ENCODE measurements at places on chromosomes 11 and 22. TPM values are rescaled to one million over a fixed set of nuclear protein-coding genes. Genes with fewer than 3 reads are reported as not detected.

DNA sequence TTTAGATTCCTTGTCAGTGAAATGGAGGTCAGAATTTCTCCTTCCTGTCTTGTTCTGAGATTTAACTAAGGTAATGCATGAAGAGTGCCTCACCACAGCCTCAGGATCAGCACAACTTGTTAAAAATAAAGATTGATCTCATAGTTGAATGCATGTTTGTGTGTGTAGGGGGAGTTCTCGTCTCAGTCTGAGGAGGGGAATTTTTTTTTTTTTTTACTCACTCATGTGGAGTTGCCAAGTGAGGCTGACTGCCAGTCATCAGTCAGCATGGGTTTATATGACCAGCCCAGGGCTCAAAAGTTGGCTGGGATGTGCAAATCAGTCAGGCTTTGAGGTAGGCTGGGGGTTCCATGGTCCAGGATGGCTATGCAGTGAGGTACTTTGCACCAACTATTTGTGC lies 113.2 kb downstream of the FANCF start:
- no peak for DNase-seq
- no peaks in the 10 kb centered on the region for H3K27me3 ChIP-seq
- H3K36me3 ChIP-seq: no peaks in the 10 kb centered on the region
- H3K4me3 ChIP-seq: no peak overlapping the region

GRCh38 chr11:62850911-62851806 lies 11.8 kb upstream of the WDR74 start:
- peaks cover 10% of the 10 kb centered on the region for H3K4me1 ChIP-seq
- no peak overlapping the region for H3K27ac ChIP-seq
- peaks cover 6% of the 10 kb centered on the region for H3K36me3 ChIP-seq
- H3K27me3 ChIP-seq: no peaks in the 10 kb centered on the region
- no peak overlapping the region for H3K4me3 ChIP-seq

GRCh38 chr22:20221421-20222340 lies 46.4 kb downstream of the RTN4R start:
- H3K27ac ChIP-seq: no peak overlapping the region
- DNase-seq: no peak

- no peak overlapping the region for H3K4me3 ChIP-seq
- H3K36me3 ChIP-seq: no peaks in the 10 kb centered on the region
- DNase-seq: no peak
- H3K27me3 ChIP-seq: no peaks in the 10 kb centered on the region
- H3K4me1 ChIP-seq: no peaks in the 10 kb centered on the region
These were observed 592.4 kb downstream of the NTM start for GRCh38 chr11:131962818-131963217.

DNA sequence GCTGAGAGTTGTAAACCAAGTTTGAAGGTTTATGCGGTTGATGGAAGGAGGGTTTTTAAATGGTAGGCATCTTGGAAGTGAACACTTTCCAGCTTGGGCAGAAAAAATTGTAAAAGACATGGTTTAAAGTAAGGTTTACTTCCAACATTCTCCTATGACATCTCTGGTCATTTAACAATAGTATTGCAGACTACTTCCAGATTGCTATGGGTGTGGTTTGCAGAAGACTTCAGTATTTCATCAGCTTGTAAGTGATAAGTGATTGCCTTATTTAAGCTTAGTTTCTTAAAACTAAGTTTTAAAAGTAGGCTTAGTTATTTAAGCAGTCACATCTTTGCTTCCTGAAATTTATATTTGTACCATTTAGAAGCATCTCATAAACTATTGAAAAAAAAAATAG lies 7.2 kb upstream of the STT3A start:
- no peak overlapping the region for H3K4me3 ChIP-seq
- H3K4me1 ChIP-seq: no peaks in the 10 kb centered on the region
- H3K27me3 ChIP-seq: no peaks in the 10 kb centered on the region
- H3K27ac ChIP-seq: no peak overlapping the region
- no peaks in the 10 kb centered on the region for H3K36me3 ChIP-seq
- no peak for DNase-seq

DNA sequence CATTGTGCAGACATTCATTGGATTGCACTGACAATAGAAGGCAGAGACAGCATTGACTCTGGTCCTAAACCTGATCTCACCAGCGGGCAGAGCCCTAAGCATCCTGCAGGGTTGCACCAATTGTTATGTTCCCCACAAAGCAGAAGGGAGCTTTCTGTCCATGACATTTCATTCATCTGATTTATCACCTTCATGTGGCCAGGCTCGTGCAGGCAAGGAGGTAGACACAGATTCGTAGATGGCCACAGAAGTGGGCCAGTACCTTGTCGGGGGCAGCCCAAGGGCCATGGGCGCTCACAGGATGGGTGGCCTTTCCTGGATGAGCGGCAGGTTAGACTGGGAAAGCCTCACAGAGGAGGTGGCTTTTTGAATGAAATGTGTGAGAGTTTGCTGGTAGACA lies 2.9 kb downstream of the TSKU start:
- no peaks in the 10 kb centered on the region for H3K27me3 ChIP-seq
- H3K36me3 ChIP-seq: no peaks in the 10 kb centered on the region
- peaks cover 17% of the 10 kb centered on the region for H3K4me1 ChIP-seq
- no peak overlapping the region for H3K4me3 ChIP-seq
- DNase-seq: no peak

DNA sequence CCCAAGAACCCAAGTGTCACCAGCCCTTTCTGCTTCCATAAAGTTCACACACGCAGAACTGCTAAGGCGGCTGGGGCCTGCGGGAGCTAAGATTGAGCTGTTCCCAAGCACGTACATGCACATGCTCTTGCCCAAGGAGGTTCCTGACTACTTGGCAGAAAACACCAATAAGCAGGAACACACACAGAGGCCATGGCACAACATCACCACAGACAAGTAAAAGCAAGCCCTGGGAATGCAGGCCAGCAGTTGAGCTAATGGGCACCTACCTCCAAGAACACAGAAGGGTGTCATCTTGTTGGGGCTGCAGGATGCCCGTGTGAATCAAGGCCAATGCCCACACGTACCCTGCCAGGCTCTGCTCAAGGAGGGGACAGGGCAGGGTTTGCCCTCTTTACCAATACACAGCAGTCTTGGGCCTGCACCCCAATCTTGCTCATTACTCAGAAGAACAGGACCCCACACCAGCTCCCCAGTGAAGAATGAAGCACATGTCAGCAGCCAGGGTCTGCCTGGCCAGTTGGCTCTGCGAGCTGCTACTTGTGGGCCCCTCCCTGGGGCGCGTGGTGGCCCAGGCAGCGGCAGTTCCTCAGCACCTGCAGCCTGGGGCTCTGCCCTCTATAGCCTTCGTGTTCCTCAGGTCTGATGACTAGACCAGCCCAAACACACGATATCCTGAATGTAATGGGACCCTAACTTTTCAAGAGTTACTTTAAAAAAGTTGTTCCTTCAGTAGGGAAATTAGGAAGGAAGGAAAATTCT lies 32.3 kb upstream of the CYP2D6 start:
- H3K36me3 ChIP-seq: no peaks in the 10 kb centered on the region
- H3K27me3 ChIP-seq: no peaks in the 10 kb centered on the region
- H3K4me1 ChIP-seq: peaks cover 2% of the 10 kb centered on the region
- H3K27ac ChIP-seq: no peak overlapping the region
- DNase-seq: no peak
- H3K4me3 ChIP-seq: no peak overlapping the region

DNA sequence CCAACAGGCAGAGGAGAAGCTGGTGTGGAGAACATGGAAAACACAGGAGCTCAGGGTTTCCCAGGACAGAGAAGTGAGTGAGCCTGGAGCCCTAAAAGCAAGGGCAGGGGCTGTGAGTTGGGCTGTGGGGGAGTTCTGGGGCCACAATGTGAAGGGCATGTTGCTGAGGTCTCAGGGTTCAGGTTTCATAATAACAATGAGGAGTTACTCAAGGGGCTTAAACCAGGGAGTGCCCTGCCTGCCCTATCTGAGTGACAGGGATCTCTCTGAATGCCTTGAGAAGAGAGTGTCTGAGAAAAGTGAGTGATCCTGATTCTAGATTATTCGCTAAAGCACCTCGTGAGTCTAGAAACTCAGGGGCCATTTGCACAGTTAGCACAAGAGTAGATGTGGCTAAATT lies 129.6 kb downstream of the VPREB1 start:
- H3K4me1 ChIP-seq: no peaks in the 10 kb centered on the region
- H3K27me3 ChIP-seq: no peaks in the 10 kb centered on the region
- no peak overlapping the region for H3K27ac ChIP-seq
- H3K36me3 ChIP-seq: no peaks in the 10 kb centered on the region
- no peak for DNase-seq

GRCh38 chr11:124359566-124359965 lies 24.7 kb downstream of the OR8B2 start:
- H3K27ac ChIP-seq: no peak overlapping the region
- DNase-seq: no peak
- H3K27me3 ChIP-seq: no peaks in the 10 kb centered on the region
- no peak overlapping the region for H3K4me3 ChIP-seq

GRCh38 chr11:18769802-18770456 lies 21.7 kb downstream of the PTPN5 start:
- no peak overlapping the region for H3K4me3 ChIP-seq
- DNase-seq: peak; percentile 53
- no peaks in the 10 kb centered on the region for H3K27me3 ChIP-seq
- H3K27ac ChIP-seq: no peak overlapping the region

- DNase-seq: no peak
- no peaks in the 10 kb centered on the region for H3K36me3 ChIP-seq
- no peak overlapping the region for H3K27ac ChIP-seq
- no peaks in the 10 kb centered on the region for H3K4me1 ChIP-seq
- no peaks in the 10 kb centered on the region for H3K27me3 ChIP-seq
These were observed 1295.9 kb downstream of the JRKL start for GRCh38 chr11:97685695-97686094.

- no peaks in the 10 kb centered on the region for H3K27me3 ChIP-seq
- H3K4me1 ChIP-seq: no peaks in the 10 kb centered on the region
- H3K36me3 ChIP-seq: no peaks in the 10 kb centered on the region
- H3K27ac ChIP-seq: no peak overlapping the region
These were observed 9.4 kb downstream of the SOX6 start for GRCh38 chr11:16346975-16347374.

DNA sequence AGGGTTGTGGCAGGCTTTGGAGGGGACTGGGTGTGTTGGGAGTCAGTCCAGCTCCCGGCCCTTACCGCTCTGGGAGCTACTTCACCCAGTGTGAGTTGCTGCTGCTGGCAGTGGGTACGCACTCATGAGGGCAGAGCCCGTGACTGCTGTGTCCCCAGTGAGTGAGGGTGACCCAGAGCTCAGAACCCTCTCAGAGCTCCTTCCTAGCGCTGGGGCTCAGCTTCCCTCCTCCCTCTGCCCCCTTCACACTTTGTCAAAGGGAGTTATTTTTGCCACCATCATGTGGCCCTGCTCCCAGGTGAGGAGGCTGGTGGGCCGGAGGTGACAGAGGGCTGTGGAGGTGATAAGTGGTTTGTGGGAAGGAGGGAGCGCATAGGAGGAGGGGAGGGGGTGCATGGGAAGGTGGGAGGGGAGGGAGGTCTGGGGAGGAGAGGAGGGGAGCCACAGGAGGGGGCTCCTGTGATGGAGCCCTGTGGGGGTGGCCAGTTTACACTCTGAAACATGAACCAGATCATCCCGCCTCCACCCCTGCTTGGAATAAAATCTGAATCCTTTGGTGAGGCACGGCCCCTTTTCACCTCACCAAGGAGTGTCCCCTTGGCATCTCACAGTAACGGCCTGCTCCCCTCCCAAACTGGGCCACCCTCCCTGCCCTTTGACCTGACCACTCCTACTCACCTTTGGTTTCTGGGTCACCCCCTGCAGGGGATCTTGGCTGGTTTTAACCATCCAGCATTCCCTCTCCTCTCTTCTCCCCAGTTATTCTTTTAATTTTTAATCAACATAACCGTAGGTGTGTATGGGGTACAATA lies 9.9 kb downstream of the NDUFV1 start:
- no peak overlapping the region for H3K27ac ChIP-seq
- no peaks in the 10 kb centered on the region for H3K27me3 ChIP-seq
- no peak for DNase-seq
- H3K36me3 ChIP-seq: no peaks in the 10 kb centered on the region
- H3K4me1 ChIP-seq: no peaks in the 10 kb centered on the region

- H3K4me3 ChIP-seq: no peak overlapping the region
- H3K4me1 ChIP-seq: peaks cover 9% of the 10 kb centered on the region
- DNase-seq: no peak
These were observed 8.3 kb downstream of the ST3GAL4 start for GRCh38 chr11:126363706-126364248.

DNA sequence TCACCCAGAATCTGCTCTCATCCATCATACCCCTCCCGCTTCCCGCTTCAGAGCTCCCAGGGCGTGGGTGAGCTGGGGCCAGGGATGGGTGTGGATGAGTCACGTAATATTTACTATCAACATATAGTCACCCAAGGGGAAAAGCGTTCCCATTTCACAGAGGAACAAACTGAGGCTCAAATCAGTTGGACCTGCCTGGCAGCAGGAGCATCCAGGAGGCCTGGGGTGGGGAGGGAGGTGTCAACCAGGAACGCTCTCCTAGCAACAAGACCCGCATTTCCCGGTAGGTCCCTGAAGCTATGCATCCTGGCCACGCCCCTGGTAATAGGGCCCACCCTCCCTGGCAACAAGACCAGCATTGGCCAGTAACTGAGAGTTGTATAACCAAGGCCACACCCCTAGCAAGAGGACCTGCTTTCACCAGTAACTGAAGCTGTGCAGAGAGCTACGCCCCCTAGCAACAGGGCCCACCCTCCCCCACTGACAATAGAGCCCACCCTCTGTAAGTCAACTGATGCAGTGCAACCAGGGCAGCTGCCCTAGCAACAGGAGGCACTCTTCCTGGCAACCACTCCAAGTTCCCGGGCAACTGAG lies 32.7 kb upstream of the TXNRD2 start:
- H3K36me3 ChIP-seq: no peaks in the 10 kb centered on the region
- no peak overlapping the region for H3K4me3 ChIP-seq
- DNase-seq: peak; percentile 70
- no peaks in the 10 kb centered on the region for H3K4me1 ChIP-seq

DNA sequence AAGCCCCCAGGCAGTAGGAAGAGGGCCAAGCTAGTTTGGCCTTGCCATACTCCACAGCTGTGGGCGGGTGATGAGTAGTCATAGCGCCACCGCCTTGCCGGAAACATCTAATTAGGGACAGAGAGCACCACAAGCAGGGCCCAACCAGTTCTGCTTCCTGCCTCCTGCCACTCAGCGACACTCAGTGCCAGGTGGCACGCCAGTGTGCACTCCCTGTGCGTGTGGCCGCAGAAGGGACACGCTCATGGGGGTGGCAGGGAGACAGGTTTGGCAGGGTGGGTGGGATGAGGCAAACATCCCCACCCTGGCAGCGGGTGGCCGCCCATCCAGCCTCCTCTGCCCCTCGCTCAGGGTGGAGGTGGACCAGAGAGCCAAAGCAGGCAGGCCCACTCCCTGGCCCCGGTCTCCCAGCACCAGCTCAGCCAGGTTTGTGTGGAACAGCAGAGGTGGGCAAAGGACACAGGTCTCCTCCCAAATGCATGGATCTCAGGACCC lies 4.9 kb downstream of the OVOL1 start:
- peak overlapping the region; percentile 87 for H3K27ac ChIP-seq
- no peak overlapping the region for H3K4me3 ChIP-seq
- peak; percentile 89 for DNase-seq
- H3K36me3 ChIP-seq: peaks cover 5% of the 10 kb centered on the region
- H3K27me3 ChIP-seq: peaks cover 6% of the 10 kb centered on the region
- H3K4me1 ChIP-seq: peaks cover 32% of the 10 kb centered on the region

- no peak overlapping the region for H3K27ac ChIP-seq
- no peaks in the 10 kb centered on the region for H3K36me3 ChIP-seq
- no peak for DNase-seq
These were observed 11.0 kb downstream of the CARS1 start for GRCh38 chr11:3046190-3046589.

GRCh38 chr11:114091516-114092397 lies 32.2 kb downstream of the ZBTB16 start:
- no peak overlapping the region for H3K4me3 ChIP-seq
- no peaks in the 10 kb centered on the region for H3K4me1 ChIP-seq
- H3K36me3 ChIP-seq: no peaks in the 10 kb centered on the region
- no peaks in the 10 kb centered on the region for H3K27me3 ChIP-seq
- no peak overlapping the region for H3K27ac ChIP-seq

Gene SRPRA
- total RNA-seq: 102 TPM

Gene ENTHD1
- not detected for total RNA-seq

Gene TYR
- not detected for total RNA-seq
